ENCODE measurements at places on chromosomes 12 and 14.

DNA sequence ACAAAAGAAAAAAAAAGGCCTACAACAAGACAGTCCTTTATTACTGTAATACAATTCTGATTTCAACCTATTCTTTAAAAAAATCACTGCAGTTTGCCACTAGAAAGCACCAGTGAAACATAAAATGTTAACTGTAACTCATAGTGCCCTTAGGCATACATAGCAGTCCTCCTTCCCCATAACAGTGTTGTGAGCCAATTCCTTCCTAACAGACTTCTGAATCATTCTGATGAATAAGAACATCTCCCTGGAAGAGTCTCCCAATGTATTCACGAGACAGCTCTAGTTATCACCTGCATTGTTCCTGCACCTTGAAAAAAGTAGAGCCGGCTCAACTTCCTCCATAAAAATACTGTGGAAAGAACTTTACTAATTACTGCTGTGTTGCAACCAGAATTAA is 213.6 kb upstream of the FSCB start:
- no peaks in the 10 kb centered on the region for H3K27me3 ChIP-seq
- peaks cover 2% of the 10 kb centered on the region for H3K36me3 ChIP-seq
- no peak overlapping the region for H3K27ac ChIP-seq
- H3K4me1 ChIP-seq: no peaks in the 10 kb centered on the region

- H3K4me1 ChIP-seq: no peaks in the 10 kb centered on the region
- no peaks in the 10 kb centered on the region for H3K27me3 ChIP-seq
- H3K27ac ChIP-seq: no peak overlapping the region
- no peaks in the 10 kb centered on the region for H3K36me3 ChIP-seq
- H3K4me3 ChIP-seq: no peak overlapping the region
These were observed 839.2 kb downstream of the SLC6A15 start for GRCh38 chr12:84073401-84073800.

- no peak for DNase-seq
- no peaks in the 10 kb centered on the region for H3K27me3 ChIP-seq
- H3K4me1 ChIP-seq: no peaks in the 10 kb centered on the region
- no peak overlapping the region for H3K4me3 ChIP-seq
- no peaks in the 10 kb centered on the region for H3K36me3 ChIP-seq
These were observed 22.2 kb downstream of the LRRIQ1 start for GRCh38 chr12:85058339-85058738.

DNA sequence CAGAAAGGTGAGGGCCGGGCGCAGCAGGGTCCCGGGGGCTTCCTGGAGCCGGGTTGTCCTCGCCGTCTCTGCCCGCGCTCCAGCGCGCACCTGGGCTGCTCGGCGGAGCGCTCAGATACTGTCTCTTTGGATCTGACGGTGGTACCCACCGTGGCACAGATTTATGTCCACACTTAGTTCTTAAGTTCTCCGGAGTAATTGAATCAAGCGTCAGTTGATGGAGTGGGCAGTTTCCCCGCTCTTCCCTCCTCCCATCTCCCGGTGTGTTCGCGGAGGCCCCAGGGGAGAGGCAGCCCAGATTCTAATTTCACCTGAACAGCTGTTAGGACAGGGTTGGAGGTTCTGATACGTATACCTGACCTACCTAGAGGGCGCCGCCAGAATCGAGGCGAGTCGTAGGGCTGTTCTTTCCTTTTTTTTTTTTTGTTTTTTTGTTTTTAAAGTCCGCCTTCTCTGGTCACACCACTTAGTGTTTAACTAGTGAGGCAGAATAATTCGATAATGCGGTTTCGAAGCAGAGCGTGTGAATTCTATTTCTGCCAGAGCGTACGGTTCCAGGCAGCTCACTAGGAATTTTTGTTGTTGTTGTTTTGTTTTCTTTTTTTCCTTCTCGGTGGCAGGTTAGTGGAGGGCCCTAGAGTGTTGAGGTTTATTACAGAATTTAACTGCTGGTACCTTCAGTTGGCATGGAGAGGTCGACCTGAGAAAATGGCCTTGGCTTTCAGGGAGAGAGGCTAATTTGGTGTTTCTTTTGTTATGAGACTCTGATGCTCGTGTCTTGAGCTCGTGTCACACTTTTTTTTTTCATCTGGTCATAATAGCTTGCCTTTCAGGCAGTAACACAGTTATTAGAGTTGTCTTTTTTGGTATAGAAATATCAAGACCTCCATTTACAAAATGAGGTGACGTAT is 22.3 kb upstream of the GNS start:
- peaks cover 2% of the 10 kb centered on the region for H3K36me3 ChIP-seq
- peak overlapping the region; percentile 78 for H3K4me3 ChIP-seq
- H3K4me1 ChIP-seq: peaks cover 11% of the 10 kb centered on the region
- peak overlapping the region; percentile 88 for H3K27ac ChIP-seq
- DNase-seq: no peak
- peaks cover 61% of the 10 kb centered on the region for H3K27me3 ChIP-seq

DNA sequence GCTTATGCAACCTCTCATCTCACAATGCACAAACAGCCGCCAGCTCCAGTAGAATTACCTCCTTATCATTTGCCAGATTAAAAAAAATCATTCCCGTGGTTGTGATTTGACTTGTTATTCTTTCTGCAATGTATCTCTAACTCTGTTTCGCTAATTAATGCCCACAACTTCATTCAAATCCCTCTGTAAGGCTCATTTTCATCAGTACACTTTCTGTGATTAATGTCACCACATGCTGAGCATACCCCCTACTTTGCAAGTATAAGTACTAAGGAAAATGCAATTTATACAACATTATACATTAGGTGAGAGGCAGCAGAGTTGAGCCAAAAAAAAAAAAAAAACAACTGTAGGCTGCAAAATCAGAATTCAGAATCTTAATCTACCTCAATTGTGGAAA is 166.0 kb downstream of the FSCB start:
- no peak overlapping the region for H3K27ac ChIP-seq
- H3K36me3 ChIP-seq: no peaks in the 10 kb centered on the region
- H3K4me3 ChIP-seq: no peak overlapping the region
- no peak for DNase-seq
- H3K27me3 ChIP-seq: no peaks in the 10 kb centered on the region

DNA sequence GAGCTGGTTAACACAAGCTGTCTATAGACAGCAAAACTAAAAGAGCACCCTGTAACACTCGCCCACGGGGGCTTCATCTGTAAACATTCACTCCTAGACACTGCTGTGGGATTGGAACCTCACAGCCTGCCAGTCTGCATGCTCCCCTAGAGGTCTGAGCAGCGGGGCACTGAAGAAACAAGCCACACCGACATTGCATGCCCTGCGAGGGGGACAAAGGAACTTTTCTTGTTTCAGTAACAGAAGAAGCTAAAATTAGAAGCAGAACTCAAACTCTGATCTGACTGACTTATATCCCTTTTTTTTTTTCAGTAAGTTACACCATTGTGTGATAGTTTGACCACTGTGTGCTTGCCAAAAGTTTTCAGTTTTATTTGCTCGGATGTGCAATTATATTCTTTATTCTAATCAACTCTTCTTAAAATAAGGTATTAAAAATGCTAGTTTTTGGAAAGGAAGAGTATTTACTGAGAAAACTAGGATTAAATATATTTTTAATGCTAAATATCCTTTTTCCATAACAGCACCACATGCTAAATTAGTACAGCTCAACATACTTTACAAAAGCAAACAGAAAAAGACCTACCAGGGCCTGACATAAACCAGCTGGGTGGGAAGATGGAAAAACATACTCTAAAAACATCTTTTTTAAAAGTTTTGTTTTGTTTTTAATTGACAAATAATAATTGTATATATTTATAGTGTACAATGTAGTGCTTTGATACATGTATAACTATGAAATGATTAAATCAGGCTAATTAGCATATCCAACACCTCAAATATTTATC is 100.2 kb downstream of the EPS8 start:
- no peak overlapping the region for H3K4me3 ChIP-seq
- no peak for DNase-seq
- peaks cover 7% of the 10 kb centered on the region for H3K4me1 ChIP-seq
- H3K27me3 ChIP-seq: no peaks in the 10 kb centered on the region
- H3K36me3 ChIP-seq: no peaks in the 10 kb centered on the region

DNA sequence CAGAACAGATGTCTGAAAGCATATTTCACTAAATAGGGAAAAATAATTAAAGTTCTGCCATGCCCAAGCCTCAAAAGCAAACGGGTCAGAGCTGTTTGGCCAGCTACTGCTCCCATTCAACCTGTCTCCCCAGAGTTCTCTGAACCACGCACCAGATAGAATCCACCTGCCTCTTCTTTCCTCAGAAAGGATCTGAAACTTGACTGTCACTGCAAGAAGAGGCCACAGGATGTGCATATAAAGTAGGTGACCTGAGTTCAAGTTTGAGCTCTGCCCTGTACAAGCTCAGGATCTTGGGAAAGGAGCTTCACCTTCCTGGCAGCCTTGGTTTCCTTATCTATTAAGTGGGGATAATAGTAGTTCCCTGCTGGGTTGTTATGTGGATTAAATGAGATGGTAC is 91.8 kb downstream of the NUAK1 start:
- no peak overlapping the region for H3K4me3 ChIP-seq
- no peak for DNase-seq
- H3K36me3 ChIP-seq: no peaks in the 10 kb centered on the region
- H3K4me1 ChIP-seq: no peaks in the 10 kb centered on the region
- peaks cover 17% of the 10 kb centered on the region for H3K27me3 ChIP-seq
- H3K27ac ChIP-seq: no peak overlapping the region

DNA sequence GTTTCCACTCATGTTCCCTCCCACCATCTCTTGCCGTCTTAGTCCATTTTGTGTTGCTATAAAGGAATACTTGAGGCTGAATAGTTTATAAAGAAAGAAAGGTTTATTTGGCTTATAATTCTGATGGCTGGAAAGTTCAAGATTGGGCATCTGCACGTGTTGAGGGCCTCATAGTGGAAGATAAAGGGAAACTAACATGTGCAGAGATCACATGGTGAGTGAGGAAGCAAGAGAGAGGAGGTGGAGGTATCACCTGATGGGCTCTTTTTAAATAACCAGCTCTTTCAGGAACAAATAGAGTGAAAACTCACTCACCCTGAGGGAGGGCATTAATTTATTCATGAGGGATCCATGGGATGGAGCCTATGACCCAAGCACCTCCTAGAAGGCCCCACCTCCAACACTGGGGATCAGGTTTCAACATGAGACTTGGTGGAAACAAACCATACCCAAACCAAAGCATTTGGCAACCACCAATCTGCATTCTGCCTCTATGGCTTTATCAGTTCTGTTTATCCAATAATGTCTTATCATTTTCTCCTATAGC is 29.5 kb downstream of the MYO1H start:
- H3K27me3 ChIP-seq: no peaks in the 10 kb centered on the region
- H3K4me1 ChIP-seq: no peaks in the 10 kb centered on the region
- H3K27ac ChIP-seq: no peak overlapping the region
- no peak for DNase-seq
- H3K36me3 ChIP-seq: no peaks in the 10 kb centered on the region
- H3K4me3 ChIP-seq: no peak overlapping the region

DNA sequence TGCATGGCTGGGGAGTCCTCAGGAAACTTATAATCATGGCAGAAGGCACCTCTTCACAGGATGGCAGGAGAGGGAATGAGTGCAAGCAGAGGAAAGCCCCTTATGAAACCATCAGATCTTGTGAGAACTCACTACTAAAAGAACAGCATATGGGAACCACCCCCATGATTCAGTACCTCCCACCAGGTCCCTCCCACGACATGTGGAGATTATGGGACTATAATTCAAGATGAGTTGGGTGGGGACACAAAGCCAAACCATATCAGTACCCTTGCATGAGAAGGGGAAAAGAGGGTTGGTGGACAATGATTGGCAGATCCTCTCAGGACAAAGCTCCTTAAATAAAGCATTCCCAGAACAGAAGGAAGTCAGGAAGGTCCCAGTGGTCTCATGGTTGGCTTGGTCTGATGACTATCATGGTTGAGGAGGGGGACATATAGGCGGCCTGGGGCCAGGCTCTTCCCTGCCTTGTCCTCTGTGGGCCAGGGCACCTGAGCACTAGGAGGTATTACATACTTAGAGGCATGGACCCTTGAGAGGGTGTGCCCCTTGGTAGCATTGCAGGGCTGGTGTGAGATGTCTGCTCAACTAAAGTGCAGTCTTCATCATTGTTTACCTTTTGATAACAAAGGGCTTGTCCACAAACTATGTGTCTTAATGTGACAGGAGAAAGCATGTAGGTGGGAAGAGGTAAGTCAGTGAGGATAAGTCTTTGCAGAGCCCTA is 22.2 kb downstream of the HSD17B6 start:
- no peak overlapping the region for H3K27ac ChIP-seq
- DNase-seq: no peak
- H3K4me1 ChIP-seq: no peaks in the 10 kb centered on the region
- H3K27me3 ChIP-seq: no peaks in the 10 kb centered on the region
- H3K36me3 ChIP-seq: peaks cover 2% of the 10 kb centered on the region
- H3K4me3 ChIP-seq: no peak overlapping the region

GRCh38 chr14:95319312-95320077 is at the start of gene CLMN:
CLMN (minus strand) TSS chr14:95319908; CDS start chr14:95319792, 116 bp downstream.
- peak within 1 kb of the TSS; percentile 82 for H3K4me3 ChIP-seq
- peak within 1 kb of the TSS; percentile 88 for H3K27ac ChIP-seq
- peak; percentile 43 for DNase-seq
- H3K4me1 ChIP-seq: peaks cover 16% of the 10 kb centered on the region

DNA sequence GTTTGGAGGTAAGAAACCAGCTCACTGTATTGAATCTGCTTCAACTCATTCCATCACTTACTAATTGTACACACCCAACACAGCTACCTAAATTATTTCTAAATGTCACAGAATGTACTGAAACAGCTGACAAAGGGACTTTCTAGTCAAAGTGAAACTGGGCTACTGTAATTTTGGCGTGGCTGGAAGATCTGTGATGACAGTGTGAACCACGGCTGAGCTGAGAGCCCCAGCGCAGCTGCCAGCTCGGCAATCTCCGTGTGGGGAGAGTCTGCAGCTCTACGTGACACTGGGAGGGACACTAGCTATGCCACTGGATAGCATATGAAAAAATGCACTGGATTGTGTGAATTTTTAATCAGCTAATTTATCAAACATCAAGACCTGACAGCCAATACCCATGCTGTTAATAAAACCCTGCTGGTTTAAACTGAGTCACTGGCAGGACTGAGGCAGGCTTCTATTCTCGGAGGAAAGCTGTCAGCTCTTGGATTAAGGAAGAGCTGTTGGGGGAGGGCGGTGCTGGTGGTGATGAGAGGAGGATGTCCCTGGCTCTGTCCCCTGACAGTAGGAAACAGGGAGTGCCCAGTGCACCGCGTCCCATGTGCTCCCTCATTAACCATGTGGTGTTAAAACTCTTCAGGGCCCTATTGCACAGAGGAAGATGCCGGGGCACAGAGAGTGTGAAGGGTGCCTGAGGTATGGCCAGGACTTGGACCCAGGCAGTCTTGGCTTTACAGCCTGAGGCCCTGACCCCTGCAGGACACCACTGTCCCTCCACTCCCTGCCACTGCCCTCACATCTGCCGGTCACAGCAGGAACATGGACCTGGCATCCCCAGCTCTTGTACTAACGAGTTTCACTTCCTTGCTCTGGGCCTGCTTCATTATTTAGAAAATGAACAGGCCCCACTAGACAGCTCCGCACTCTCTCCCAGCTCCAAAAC is 13.3 kb downstream of the SLC15A4 start:
- H3K4me1 ChIP-seq: no peaks in the 10 kb centered on the region
- no peaks in the 10 kb centered on the region for H3K27me3 ChIP-seq
- H3K36me3 ChIP-seq: peaks cover 34% of the 10 kb centered on the region

DNA sequence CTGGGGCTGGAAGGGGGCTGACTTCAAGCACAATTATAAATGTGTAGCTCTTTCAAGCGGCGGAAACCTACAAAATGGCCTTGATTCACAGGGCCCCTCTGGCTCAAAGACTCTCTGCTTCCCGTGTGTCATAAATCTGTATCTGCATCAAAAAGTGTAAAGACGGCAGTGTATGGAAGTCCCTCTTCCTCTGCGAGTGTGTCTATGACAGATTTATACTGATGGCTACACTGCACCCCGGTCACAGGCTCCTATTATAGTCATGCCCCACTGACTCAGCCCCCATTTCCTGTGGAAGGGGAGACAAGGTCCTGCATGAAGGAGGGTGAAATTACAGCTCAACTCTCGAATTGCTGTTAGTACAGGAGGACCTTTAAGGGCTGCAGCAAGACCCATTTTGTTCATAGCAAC is 68.6 kb downstream of the HMGA2 start:
- peak overlapping the region; percentile 90 for H3K27ac ChIP-seq
- peaks cover 10% of the 10 kb centered on the region for H3K36me3 ChIP-seq
- no peak overlapping the region for H3K4me3 ChIP-seq
- no peak for DNase-seq
- peaks cover 71% of the 10 kb centered on the region for H3K4me1 ChIP-seq

All from progenitor cell of endocrine pancreas (in vitro differentiated cells).